ENCODE measurements at places on chromosomes 3 and 15.
A peak's percentile ranks its signal among the peaks of the same experiment; 100 is the strongest.

DNA sequence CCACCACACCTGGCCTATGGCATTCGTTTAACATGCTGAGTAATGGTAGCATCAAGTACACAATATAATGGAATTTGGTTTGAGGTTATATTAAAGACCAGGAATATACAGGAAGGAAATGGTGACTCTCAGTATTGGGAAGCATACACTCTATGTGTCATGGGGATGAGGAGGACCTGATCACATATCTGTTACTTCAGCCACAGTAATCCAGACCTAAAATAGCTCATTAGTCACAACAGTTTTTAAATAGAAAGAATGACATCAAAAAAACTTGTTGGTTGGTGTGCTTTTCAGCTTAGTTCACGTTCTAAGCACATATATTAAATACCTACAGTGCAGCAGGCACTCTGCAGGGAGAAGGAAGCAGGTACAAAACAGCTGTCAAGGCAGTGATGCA, 52.5 kb upstream of the ATP2C1 start:
- DNase-seq: no peak

DNA sequence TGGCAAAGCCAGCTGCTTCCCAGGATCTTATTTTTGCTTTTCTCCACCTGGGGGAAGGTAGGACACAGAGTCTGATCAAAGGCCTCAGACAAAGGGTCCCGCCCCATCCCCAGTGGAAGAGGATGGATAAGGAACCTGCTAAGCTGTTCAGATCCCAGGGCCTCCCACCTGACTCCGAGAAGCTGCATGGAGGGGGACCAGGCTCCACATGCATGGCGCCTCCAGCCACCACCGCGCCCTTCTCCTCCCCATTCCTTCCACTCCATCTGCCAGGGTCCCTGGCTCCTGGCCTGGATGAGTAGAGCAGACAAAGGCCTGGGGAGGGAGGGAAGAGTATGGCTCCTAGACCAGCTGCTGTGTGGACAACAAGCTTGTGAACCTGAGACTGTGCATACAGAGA, 20.0 kb upstream of the CRABP1 start:
- DNase-seq: no peak

- peak; percentile 99 for DNase-seq
These were observed 636 bp upstream of the STT3B start for GRCh38 chr3:31531992-31532586.

DNA sequence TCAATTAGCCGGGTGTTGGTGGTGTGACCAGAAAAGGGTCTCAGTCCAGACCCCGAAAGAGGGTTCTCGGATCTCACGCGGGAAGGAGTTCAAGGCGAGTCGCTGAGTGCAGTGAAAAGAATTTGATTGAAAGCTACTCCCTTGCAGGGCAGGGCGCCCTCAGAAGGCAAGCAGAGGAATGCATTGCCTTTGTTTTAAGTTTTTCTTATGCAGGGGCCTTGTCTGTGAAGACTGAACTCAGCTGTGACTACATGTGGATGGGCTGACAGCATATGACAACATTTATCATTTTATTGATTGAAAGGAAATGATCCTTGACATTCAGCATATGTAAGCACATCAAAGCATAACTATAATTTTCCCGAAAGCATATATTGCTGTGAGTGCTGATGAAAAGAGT, 11.8 kb downstream of the CPN2 start:
- DNase-seq: no peak

- DNase-seq: no peak
These were observed 75.8 kb upstream of the WDR72 start for GRCh38 chr15:53835309-53835708.

DNA sequence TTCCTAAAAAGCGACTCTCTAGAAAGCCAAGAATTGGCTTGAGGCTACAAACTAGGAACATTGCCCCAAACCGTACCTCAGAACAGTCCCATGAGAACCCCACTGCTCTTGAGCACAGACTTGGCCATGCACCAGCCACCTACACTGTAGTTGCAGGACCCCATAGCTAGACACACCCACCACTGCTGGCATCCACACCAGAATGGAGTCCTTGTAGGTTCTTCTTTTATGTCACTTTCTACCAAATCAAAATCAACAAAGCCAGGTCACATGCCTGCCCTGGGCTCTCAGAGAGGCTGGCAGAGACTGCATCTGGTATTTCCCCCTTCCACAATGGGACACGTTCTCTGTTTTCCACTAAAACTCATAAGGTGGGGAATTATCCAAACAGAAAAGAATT, 290.5 kb downstream of the SHOX2 start:
- DNase-seq: no peak

Measured in fibroblast of pulmonary artery (primary cell).